ENCODE measurements at places on chromosomes 6 and 20. TPM values are rescaled to one million over a fixed set of nuclear protein-coding genes. Genes with fewer than 3 reads are reported as not detected.

Gene RRBP1
- polyA plus RNA-seq: 50.2 TPM

Gene RIPPLY2
- polyA plus RNA-seq: 0.33 TPM

Gene C6orf141
- not detected for polyA plus RNA-seq

Gene RAMACL
- 0.10 TPM for polyA plus RNA-seq

Gene TNXB
- 0.55 TPM for polyA plus RNA-seq

Gene ZBTB12
- polyA plus RNA-seq: 8.3 TPM

Gene CCR6
- not detected for polyA plus RNA-seq

Gene MCCD1
- not detected for polyA plus RNA-seq

Gene CRIP3
- polyA plus RNA-seq: not detected

Gene FOXP4
- 2.5 TPM for polyA plus RNA-seq

Gene PPP1R14C
- polyA plus RNA-seq: not detected

Gene PHF3
- polyA plus RNA-seq: 5.3 TPM

Gene WFDC2
- not detected for polyA plus RNA-seq

Gene CAGE1
- not detected for polyA plus RNA-seq

Gene TNF
- not detected for polyA plus RNA-seq

Gene UBE3D
- 3.4 TPM for polyA plus RNA-seq

Gene HFE
- polyA plus RNA-seq: not detected

Gene OXT
- not detected for polyA plus RNA-seq

Gene KIF6
- polyA plus RNA-seq: 0.13 TPM

Gene SLC52A3
- not detected for polyA plus RNA-seq

Gene E2F3
- polyA plus RNA-seq: 14.4 TPM

Gene TNNC2
- 1.1 TPM for polyA plus RNA-seq

Gene PSORS1C2
- polyA plus RNA-seq: not detected

Gene ADAM33
- 5.0 TPM for polyA plus RNA-seq

Gene PSMB8
- polyA plus RNA-seq: 52.8 TPM

Gene LSM14B
- polyA plus RNA-seq: 64.6 TPM

Gene SCRT2
- not detected for polyA plus RNA-seq

Gene STX11
- 0.15 TPM for polyA plus RNA-seq

Gene ACTL10
- 0.25 TPM for polyA plus RNA-seq

Gene GSTA2
- polyA plus RNA-seq: not detected

Gene UCKL1
- 70.3 TPM for polyA plus RNA-seq

Gene NKX2-2
- polyA plus RNA-seq: not detected

Gene FAM209B
- polyA plus RNA-seq: not detected

Gene CALHM6
- 0.31 TPM for polyA plus RNA-seq

Gene METTL24
- not detected for polyA plus RNA-seq

Gene ALDH5A1
- polyA plus RNA-seq: 3.0 TPM

Gene NDUFAF4
- 16.7 TPM for polyA plus RNA-seq

Gene GPX5
- polyA plus RNA-seq: not detected

Gene SLC23A2
- 14.2 TPM for polyA plus RNA-seq

Gene ADISSP
- 73.9 TPM for polyA plus RNA-seq

Gene HCK
- polyA plus RNA-seq: not detected

Gene GSTA3
- polyA plus RNA-seq: not detected

Gene MEI4
- not detected for polyA plus RNA-seq

Gene SYTL3
- polyA plus RNA-seq: 2.0 TPM

Gene ATP9A
- 11.0 TPM for polyA plus RNA-seq
